ENCODE measurements at places on chromosomes 11 and 22.
A peak's percentile ranks its signal among the peaks of the same experiment; 100 is the strongest.

- DNase-seq, result no peak
Measured at GRCh38 chr22:18970176-18970947, 34.3 kb upstream of the PRODH start.

- DNase-seq, result no peak
Measured at GRCh38 chr11:132114743-132115142, 744.3 kb downstream of the NTM start.

- DNase-seq, result no peak
Measured at GRCh38 chr22:35531676-35532075, 9.0 kb upstream of the RASD2 start.

GRCh38 chr11:11570823-11571222, 51.0 kb downstream of the GALNT18 start:
- no peak for DNase-seq

DNA sequence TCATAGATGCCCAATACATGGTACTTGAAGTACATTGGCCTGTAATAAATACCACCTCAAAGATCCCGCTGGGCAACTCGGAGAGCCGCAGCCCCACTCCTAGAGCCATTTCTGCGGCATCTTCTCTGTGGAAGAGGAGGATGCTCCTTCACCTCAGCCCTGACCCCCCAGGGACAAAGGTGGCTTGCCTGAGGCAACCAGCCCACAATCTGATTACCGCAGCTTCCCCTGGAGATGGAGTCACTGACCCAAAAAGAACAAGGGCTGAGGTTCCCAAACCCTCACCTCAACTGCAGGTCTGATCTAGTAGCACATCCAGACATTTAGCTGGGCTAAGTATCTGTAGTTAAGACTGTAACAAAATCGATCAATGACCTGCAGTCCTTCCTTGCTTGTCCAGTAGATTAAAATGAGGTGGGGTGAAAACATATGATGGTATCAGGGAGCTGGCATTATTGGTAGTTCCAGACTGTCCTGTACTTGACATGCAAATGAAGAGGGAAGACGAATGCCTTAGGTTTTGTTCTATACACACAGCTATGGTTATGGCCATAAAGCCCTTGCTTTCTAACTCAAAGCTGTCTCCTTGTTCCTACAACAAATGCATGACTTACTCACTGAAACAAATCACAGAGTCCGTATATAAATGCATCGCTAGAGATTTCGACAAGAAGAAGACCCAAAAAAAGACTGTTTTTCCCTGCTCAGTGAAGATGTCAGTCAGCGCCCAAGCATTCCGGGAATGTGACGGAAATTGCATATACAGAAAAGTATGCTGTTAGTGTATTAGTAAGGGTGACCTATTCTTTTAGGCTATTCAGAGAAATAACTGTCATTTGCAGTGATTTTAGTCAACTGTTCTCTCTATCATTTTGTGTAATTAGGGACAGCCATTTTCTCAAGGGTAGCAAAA, 33.7 kb downstream of the C11orf71 start:
- no peak for DNase-seq

GRCh38 chr22:31286360-31287255, 5.7 kb downstream of the PIK3IP1 start:
- peak; percentile 85 for DNase-seq

- no peak for DNase-seq
Measured at GRCh38 chr11:121967131-121967704, 148.8 kb downstream of the BLID start.

- no peak for DNase-seq
Measured at GRCh38 chr11:46692450-46692849, 8.0 kb downstream of the ARHGAP1 start.

All from bone marrow (tissue), 2 donors.